ENCODE measurements at places on chromosomes 5 and 9. TPM values are rescaled to one million over a fixed set of nuclear protein-coding genes. Genes with fewer than 3 reads are reported as not detected.

Gene PANK3
- total RNA-seq, result 57.7 TPM

- no peak for ATAC-seq
These were observed 31.0 kb upstream of the NR3C1 start for GRCh38 chr5:143434261-143435209.

GRCh38 chr5:154244476-154244875 lies 53.9 kb downstream of the GALNT10 start:
- no peak for ATAC-seq

Gene LCN15
- not detected for total RNA-seq

DNA sequence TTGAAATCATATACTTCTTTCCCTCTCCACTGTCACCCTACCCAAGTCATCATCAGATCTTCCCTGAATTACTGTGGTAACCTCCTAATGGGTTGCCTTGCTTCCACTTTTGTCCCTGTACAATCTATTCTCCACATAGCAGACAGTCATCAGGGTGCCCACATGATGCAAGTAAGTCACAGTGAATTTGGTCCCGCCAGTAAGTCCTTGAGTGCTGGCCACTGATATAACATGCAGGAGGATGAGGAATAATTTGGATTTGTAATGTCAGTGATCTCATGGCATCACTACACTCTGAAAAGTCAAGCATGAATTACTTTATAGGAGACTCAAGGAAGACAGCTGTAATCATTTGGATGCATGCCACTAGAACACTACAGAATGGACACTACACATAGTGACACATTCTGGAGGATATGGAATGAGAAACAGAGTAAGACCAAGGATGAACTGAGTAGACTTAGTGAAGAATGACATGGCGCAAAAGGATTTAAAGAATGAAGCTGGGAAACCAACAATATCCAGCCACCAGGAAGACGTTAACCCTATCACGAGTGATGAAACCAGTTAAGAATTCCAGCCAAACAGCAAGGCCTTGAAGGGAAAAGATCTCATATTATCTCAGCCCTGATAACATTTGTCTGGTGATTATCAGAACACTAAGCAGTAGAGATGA lies 28.6 kb downstream of the MARCHF3 start:
- ATAC-seq, result no peak

DNA sequence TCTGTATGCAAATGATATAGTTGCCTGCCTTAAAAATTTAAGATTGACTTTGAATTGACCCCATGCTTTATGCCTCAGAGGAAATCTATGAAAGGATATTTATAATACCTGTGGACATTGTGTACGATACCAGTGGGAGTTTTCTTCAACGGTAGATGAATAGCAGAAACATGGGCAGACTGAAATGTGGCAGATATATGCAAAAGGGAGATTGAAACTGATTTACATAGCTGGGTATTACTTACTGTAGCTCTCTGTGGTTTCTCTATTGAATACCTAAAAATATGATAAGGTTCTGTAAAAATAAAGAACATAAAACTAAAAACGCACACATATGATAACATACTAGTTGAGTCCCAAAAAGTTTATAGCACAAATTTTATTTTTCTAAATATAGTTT lies 345.2 kb upstream of the PCSK5 start:
- no peak for ATAC-seq
